ENCODE measurements at places on chromosomes 2 and 18.

- DNase-seq, result no peak
These were observed 11.7 kb upstream of the SAG start for GRCh38 chr2:233295891-233296290.

- DNase-seq, result no peak
These were observed 112.6 kb downstream of the ZBTB7C start for GRCh38 chr18:48296581-48296980.

GRCh38 chr18:57585855-57586250, 649 bp downstream of the FECH start:
- DNase-seq, result no peak

GRCh38 chr2:62933398-62933917, 117.2 kb upstream of the OTX1 start:
- no peak for DNase-seq

GRCh38 chr2:24088821-24089359, 4.3 kb upstream of the TP53I3 start:
- no peak for DNase-seq

DNA sequence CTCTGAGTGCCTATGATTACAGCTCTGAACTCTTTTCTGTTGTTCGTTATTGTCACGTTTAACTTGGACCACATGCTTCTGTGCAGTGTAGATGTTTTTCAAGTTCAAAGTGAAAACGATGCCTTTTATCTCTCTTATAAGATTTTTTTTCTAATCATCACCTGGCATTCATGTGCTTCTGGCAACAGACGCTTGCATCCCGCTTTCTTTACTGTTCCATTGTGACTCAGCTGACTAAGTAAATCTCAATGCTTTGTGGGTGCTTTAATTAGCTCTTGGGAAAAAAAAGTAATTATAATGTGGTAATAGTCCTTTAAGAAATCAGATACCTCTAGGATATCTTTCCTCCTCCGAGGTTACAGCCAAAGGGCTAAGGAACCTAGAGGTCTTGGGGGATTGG, 31.2 kb upstream of the RMP24 start:
- DNase-seq, result no peak

GRCh38 chr2:217858519-217859491, 144.0 kb downstream of the TNS1 start:
- DNase-seq, result no peak

DNA sequence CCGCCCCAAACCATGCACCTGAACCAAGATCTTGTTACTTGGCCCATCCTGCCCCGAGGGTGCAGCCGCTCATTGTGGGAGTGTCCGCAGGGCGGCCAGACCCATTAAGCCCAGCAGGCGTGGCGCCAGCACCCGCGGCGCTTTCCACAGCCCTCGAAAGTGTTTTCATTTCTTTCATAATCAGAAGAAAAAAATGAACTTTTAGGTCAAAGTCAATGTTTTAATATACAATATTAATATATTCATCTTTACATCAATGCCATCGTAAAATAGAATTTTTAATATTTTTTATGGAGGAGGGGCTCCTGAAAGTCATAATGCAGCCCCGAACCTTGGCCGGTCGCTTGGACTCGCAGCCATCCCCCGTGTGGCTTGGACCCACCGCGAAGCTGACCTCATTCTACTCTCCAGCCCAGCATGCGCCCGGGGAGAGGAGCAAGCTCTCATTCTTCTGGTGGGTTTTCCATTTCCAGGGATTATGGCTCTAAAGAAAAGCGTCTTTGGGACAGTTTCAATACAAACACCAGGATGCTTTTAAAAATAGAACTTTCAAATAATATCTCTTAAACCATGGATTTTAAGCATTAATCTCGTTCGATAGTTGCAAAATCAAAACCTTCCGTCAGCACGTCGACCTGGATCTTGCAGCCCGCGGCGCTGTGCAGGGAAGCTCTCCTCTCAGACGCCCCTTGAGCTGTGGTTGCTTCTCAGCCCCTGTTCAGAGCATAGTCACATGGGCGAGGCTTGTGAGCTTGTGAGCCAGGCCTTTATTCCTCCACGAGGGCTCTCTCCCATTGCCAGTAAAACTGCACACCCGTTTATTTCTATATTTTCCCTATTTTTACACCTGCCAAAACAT, 17.2 kb upstream of the ASB1 start:
- DNase-seq, result no peak

GRCh38 chr2:20596193-20596972, 54.5 kb downstream of the HS1BP3 start:
- no peak for DNase-seq

DNA sequence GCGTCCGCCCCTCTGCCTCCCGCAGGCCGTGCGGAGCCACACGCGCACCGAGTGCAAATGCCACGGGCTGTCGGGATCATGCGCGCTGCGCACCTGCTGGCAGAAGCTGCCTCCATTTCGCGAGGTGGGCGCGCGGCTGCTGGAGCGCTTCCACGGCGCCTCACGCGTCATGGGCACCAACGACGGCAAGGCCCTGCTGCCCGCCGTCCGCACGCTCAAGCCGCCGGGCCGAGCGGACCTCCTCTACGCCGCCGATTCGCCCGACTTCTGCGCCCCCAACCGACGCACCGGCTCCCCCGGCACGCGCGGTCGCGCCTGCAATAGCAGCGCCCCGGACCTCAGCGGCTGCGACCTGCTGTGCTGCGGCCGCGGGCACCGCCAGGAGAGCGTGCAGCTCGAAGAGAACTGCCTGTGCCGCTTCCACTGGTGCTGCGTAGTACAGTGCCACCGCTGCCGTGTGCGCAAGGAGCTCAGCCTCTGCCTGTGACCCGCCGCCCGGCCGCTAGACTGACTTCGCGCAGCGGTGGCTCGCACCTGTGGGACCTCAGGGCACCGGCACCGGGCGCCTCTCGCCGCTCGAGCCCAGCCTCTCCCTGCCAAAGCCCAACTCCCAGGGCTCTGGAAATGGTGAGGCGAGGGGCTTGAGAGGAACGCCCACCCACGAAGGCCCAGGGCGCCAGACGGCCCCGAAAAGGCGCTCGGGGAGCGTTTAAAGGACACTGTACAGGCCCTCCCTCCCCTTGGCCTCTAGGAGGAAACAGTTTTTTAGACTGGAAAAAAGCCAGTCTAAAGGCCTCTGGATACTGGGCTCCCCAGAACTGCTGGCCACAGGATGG, 7.1 kb upstream of the WNT10A start:
- no peak for DNase-seq

DNA sequence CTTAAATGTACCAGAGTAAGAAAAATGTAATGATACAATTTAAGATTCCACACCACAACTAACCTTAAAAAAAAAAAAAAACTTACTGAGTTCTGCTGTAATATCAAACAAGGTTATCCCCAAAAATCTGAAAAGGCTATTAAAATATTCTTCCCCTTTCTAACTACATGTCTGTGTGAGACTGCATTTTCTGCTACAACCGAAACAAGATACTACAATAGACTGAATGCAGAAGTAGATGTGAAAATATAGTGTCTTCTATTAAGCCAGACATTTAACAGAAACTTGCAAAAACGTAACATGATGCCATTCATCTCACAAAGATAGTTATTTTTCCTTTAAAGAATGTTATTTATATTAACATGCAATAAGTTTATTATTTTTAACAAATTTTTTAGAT, 16.2 kb downstream of the SS18 start:
- DNase-seq, result no peak

DNA sequence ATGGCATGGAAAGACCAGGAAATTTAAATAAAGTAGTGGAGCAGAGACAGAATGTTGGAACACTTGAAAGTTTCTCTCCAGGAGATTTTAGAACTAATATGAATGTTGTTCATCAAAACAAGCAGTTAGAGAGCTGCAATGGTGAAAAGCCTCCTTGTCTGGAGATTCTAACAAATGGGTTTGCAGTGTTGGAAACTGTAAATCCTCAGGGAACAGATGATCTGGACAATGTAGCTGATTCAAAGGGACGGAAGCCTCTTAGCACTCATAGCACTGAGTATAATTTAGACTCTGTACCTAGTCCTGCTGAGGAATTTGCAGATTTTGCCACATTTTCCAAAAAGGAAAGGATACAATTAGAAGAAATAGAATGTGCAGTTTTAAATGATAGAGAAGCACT, 27.7 kb downstream of the AFTPH start:
- DNase-seq, result no peak

- DNase-seq, result no peak
These were observed 85.4 kb upstream of the ATG16L1 start for GRCh38 chr2:233165895-233166661.

GRCh38 chr2:238243496-238244076, 3.7 kb upstream of the HES6 start:
- DNase-seq, result no peak

- DNase-seq, result peak; percentile 49
These were observed 67.7 kb downstream of the EPAS1 start for GRCh38 chr2:46364797-46365457.

- no peak for DNase-seq
These were observed 6.3 kb upstream of the PKDCC start for GRCh38 chr2:42041377-42042127.

GRCh38 chr18:76915456-76915855, 93.1 kb downstream of the ZNF236 start:
- no peak for DNase-seq

DNA sequence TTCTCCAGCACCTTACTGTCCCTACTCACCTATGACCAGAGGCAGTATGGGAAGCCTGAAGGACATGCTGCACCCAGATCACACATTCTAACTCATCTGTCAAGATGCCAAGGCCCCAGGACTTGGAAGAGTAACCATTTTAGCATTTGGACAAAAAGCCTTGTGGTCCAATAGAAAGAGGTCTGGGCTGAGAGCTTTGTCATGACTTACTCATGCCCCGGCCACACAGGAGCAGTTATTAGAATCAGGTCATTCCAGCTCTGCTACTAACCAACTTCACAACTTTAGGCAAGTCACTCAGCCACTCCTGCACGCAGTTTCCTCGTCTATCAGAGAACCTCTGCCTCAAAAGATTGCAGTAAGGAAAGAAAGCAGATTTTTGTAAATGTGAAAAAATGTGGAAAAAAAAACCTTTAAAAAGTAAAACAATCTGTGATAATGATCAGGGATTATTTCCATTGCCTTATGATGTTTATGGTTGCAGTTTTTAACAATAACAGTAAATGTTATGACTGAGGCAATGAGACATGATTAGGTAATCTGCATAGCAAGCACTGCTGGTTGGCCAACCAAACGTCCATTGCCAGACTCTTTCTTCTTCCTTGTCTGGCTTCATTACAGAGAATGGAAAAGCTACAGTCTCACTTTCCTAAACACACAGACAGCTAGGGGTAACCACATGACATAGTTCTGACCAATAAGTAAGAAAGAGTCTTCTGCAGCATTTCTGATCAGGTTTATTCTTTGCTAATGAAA, 255.4 kb upstream of the CHAC2 start:
- no peak for DNase-seq

DNA sequence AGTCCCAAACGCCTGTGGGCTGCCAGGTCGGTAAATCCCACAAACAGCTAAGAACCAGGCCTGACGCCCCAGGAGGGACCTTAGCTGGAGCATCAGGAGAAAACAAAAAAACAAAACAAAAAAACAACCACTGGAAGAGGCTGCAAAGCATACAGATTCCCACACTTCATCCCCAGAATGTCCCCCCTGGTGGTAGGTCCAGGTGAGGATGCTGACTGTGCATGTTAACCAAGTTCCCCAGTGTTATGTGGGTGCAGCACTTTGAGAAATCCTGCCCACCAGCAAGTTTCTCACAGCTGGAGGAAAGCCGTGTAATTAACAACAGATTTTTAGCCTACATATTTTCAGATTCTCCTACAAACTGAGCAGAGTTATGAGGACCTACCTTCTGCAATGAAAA, 15.1 kb downstream of the ST3GAL5 start:
- no peak for DNase-seq

DNA sequence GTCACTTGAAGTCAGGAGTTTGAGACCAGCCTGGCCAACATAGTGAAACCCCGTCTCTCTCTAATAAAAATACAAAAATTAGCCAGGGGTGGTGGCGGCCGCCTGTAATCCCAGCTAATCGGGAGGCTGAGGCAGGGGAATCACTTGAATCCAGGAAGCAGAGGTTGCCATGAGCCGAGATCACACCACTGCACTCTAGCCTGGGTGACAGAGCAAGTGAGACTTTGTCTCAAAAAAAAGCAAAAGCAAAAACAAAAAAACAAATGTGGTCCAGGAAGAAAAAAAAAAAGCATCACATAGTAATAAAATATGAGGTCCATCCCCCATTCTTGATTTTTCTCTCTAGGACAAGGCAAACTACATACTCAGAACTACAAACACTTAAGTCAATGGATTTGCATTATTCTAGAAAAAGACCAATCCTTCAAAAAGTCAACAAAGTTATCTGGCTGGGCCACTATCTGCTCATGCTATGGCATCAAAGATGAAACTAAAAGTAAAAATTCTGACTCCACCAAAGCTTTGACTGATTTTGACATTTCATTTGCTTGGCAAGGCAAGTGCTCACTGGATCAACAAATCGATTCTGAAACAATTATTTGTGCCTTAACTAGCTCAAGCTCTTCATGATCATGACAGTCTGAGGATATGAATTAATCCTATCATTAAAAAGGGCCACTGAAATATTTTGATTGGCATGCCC, 28.4 kb downstream of the MEX3C start:
- DNase-seq, result no peak

DNA sequence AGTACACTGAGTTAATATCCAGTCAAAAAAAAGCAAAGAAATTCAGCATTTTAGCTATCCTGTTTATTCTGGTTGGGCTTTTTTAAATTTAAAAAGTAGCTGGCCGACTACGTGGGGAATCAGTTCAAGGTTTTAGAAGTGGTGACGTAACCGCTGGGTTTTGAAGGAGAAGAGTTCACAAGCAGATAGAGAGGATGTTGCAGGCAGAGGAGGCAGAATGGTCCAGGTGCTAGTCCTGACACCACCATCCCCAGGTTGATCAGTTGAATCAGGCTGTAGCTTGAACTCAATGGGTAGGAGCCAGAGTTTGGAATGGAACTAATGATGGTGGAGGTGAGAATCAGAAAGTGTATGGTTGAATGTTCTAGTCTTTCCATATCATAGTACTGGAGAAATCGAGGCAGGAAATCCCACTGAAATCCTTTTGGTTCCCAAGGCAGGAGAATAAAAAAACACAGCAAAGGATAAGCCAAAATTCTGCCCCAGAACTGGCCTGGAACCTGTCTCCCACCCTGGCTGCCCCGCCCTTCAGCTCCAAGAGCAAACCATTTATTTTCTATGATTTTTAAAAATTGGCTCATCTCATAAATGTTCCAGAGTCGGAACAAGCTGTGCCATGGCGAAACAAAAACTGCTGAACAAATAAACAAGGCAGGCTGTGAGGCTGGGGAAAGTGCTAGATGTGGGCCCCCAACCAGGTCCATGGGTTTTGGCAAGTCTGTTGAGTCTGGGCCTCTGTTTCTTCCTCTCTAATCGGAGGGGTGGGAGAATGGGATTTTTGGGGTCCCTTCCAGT, 44.0 kb downstream of the SLC4A1AP start:
- no peak for DNase-seq

DNA sequence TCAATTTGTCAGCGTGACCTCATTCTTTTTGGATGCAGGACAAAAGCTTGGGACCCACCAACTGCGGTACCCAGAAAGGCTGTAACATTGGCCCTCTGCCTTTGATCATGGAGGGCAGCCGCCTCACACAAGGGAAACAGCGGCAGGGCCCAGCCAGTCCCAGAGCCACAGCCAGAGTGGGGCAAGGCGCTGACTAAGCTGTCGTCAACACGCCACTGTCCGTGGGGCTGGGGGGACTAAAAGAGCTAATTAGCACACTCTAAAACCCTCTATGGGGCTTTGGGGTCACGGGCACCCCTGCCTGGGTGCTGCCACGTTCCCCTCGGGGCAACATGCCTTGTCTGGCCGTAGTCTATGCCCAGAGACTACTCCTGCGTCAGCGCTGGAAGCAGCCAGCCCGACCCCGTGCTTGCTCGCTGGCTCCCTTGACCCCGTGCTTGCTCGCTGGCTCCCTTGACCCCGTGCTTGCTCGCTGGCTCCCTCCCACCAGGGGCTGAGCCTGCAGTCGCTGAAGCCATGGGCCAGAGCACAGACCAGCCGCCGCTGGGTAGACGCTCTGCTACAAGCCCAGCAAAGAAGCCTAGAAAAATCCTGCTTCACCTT, 598.4 kb downstream of the MBD2 start:
- no peak for DNase-seq
